ENCODE measurements at places on chromosomes 3 and 15.

DNA sequence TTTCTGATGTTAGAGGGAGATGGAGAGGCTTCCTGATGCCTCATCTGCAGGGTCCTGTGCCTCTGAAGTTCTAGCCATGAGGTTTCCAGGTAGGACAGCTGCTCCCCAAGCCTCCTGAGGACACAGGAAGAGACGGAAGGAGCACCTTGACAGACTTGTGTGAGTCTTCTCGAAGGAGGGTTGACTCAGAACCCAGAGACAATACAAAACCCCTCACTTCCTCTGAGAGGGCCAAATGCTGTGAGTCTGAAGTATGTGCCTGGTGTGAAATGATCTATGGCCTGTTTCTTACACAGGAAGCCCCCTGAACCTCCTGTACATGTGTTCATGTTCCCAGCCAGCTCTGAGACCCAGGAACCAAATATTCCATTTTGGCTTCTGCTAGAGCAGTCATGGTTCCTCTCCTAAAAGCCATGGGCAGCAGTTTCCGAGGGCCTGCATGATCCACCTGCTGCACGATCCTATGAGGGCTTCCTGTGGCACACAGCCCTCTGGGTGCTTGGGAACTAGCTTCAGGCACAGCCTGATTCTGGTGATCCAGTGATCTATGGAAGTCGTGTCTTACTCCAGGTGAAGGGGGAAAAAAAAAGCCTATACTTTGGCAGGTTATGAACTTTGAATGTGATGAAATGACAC is 62.2 kb downstream of the AAGAB start:
- no peak for DNase-seq

DNA sequence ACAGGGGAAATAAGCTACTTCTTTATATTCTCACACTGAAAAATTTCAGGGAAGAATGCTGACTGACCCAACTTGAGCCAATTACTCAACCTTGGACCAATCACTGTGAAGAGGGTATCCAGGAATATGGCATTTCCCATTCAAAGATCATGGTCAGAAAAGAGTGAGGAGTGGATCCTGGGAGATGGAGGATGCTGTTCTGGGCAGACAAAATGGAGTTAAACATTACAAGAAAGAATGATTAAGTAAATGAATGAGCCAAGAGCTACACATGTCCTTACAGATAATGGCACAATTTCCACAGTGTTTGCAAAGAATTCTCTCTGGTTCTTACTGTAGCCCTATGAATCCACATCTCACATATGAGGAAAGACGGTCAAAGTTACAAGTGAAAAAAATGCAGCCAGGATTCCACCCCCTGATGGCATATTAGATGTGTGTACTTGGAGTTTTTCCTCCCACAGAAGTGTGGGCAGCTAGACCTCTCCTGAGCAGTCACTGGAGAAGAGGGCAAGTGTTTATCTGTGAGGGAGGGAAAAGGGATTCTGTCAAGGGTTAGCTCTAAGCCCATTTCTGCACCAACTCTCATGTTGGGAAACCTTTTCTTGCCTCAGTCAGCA is 33.8 kb downstream of the AMOTL2 start:
- no peak for DNase-seq

DNA sequence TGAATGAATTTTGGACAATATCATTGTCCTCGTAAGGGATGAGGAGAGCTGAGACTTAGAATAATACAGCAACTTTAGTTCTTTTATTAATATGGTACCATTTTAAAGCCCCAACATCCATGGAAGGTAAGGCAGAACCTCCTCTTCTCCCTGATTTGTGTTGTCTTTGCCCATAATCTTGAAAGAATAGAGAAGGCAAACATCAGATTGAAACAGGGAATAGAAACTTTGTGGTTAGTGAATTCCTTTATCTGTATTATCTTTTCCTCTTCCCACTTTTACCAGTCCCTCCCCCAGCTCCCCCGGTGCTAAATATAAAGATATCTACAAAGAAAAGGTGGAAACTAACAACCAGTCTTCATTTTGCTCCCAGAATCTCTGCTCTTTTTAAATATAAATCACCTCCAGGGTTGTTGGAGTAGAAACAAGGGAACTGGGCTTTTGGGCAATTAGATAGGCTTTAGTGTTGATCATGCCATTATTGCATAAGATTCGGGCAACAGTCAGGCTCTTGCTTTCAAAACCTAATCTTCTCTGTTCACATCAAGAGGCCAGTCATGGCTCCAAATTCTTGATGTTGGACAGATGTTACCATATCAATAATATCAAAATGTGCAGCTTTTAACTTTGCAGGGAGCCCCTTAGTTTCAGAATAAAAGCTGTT is 32.5 kb downstream of the ITPR1 start:
- no peak for DNase-seq

GRCh38 chr15:91049378-91050127 is 27.2 kb upstream of the VPS33B start:
- no peak for DNase-seq

DNA sequence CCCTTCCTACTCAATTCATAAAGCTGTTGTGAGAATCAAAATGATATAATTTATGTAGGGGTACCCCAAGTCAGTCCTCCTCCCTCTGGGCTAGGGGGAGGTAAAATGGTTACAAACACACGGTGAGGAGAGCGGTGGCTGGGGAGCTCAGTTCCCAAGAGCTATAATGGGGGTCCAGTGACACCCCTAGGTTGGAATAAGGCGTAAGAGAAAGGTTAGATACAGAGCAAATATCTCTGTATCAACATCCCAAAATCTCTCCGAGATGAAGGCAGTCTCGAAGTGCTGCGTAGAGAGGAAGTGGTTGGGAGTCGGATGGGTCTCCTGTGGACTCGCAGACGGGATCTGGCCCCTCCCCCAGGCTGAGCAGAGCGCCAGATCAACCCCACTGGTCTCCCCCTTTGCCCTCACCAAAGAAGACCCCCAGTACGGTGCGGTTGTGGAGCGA is 1.8 kb downstream of the DUOX2 start:
- no peak for DNase-seq

GRCh38 chr3:146407956-146408355 is 61.4 kb downstream of the PLSCR2 start:
- DNase-seq: no peak

DNA sequence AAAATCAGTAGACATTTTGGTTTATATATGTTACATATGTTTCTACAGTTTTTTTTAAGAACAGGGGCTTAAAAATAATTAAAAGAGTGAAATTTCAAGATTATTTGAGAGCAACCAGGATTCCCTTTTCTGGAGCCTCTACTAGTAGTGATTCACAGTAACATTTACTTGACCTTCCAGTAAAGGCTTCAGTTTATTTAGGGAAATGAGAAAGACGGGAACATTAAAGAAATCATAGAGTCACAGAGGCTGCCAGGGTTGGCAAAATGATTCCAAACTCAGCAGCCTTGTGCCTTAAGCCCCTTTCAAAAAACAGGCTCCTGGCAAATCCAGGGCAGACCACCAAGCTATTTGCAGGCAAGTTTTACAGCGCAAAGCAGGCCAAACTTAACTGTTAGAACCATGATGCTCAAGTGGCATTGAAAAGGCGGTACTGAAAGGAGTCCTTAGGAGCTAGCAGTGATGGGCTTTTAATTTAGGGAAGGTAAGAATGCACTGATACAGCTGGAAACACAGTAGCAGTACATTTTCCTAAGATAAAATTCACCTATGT is 201.1 kb upstream of the ADAMTS9 start:
- no peak for DNase-seq

GRCh38 chr3:55247666-55248065 is 239.4 kb downstream of the WNT5A start:
- DNase-seq: no peak

DNA sequence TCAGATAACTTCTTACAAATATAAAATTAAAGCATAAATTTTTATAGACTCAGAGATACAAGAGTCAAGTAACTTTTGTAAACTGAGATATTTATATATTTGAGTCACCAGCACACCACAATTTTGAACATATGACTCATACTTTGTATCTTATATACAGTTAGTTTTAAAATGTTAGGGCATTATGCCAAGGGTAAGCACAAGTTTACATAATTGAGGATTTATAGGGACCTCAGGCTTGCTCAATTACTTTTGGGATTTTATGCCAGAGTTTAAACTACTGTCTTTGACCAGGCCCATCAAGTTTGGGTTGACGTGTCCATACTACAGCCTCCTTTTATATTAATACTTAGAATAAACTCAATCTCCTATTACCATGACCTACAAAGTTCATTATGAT is 7.4 kb upstream of the FGF7 start:
- DNase-seq: no peak

GRCh38 chr15:50100486-50100885 is 18.5 kb downstream of the ATP8B4 start:
- no peak for DNase-seq

GRCh38 chr15:94743668-94744067 is 512.3 kb downstream of the MCTP2 start:
- DNase-seq: no peak

DNA sequence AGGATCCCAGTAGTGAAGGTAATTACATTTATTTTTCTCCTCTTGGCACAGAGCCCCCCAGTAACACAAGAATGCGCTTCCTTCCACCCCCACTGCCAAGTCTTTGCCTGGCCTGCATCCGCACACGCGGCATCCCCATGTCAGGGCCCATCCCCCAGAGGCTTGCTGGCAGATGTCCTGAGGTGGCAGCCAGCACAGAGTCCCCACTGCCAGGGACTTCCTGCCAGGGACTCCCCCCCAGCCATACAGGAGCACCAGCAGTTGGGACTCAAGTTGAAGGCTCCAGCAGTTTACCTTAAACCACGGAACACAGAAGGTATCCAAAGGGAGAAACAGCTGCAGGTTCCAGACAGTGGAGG is 41.0 kb downstream of the MEGF11 start:
- DNase-seq: no peak

DNA sequence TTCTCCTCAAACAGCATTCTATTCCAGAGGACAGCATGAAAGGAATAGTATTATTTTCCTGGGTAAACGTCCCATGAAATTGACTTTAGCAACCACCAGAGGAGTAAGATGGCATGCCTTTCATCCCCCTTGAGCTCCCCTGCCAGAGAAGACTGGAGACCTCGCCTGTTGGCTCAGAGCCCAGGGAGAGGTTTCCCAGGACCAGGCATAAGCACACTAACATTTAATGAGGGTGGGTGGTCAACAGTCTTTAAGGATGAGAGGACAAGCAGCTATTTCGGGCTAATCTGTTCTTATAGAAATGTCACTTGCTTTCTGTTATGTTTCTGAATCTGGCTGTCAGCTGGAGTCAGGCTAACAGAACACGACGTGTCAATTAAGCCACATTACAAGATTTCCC is 390.5 kb downstream of the GABRG3 start:
- DNase-seq: no peak

- no peak for DNase-seq
Observed at GRCh38 chr3:156160647-156161046, 40.3 kb downstream of the KCNAB1 start.

DNA sequence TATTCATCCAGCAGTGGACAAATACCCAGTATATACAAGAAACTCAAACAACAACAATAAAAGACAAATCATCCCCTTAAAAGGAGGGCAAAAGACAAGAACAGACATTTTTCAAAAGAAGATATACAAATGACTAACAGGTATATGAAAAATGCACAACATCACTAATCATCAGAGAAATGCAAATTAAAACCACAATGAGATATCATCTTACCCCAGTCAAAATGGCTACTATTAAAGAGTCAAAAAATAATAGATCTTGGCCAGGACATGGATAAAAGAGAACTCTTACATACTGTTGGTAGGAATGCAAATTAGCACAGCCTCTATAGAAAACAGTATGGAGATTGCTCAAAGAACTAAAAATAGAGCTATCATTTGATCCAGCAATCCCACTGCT is 16.9 kb downstream of the DHX36 start:
- no peak for DNase-seq

DNA sequence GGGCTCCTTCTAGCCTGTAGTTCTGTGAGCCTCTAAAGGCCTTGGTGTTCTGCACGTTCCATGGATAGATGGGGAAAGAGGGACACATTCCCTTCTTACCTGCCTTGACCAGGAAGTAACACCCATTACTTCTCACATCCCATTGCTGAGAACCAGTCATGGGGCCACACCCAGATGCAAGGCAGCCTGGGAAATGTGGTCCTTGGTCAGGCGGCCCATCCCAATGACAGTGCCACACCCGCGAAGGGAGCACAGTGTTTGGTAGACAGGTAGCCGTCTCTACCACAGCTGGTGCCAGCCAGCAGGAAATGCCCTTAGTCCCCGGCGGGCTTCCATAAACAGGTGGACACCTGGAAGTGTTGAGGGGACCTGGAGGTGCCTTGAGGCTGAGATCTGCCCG is 23.2 kb upstream of the LCTL start:
- no peak for DNase-seq

GRCh38 chr3:179949869-179950268 is 86.9 kb downstream of the PEX5L start:
- DNase-seq: no peak

GRCh38 chr3:196920733-196921132 is 21.6 kb downstream of the NCBP2 start:
- no peak for DNase-seq

DNA sequence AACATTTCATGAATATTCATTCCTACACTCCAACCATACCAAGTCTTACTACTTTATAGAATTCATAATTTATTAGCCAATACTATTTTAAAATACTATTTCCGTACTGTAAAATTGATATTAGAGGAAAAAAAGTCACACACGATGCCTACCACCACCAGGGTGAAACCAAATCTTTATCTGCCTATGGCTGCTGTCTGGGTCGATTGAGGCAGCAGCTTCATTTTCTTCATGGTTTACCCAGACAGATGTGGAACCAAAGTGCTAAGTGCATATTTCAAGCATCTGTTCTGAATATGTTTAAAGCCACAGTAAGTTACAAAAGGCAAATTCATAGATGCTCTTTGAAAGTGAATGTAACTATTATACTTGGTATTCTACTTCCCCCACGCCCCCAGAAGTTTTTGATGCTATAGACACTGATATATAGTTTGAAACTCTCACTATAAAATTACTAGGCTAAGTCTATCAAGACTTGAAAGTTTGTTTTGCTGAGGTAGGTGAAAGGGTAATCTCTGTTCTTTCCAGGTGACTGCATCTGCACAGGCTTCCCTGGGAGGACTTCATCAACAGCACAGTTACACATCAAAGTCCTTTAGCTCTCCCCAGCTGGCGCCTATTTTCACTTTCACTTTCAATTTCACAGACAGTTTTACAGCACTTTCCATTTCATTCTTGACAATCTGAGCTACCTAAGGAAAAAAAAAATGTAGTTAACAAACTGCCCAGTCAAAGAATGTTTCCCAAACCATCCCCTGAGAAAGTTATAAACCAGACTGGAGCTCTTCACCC is 113.9 kb downstream of the POLQ start:
- no peak for DNase-seq

DNA sequence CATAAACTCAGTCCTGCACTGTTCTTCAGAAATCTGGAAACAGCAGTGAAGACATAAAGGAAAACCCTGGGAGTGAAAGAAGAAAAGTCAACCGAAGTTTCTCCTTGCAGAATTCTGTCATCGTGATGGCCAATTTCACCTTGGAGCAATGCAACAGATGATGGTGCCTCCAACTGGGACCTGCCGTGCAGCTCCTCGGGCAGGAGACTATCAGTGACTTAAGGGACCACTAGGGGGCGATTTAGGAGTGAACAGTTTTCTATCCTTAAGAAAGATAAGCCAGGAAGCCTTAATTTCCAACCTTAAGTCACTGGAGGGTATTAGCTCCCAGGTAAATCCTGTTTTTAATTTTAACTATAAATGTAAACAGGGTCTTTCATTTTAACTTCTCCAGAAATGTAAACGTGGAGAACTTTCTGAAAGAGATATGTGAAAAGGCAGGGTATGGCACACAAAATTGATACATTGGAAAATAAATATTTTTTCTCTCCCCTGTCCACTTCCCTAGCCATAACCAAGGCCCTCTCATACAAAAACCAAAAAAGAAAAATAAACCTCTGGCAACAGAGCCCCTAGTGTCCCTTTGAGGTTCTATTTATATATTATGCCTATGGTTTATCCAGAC is 116.3 kb downstream of the PDZRN3 start:
- DNase-seq: no peak

- DNase-seq: no peak
Observed at GRCh38 chr15:89004726-89005030, 83.6 kb upstream of the ABHD2 start.
